ENCODE measurements at places on chromosomes 2 and 18. TPM values are rescaled to one million over a fixed set of nuclear protein-coding genes. Genes with fewer than 3 reads are reported as not detected.
A peak's percentile ranks its signal among the peaks of the same experiment; 100 is the strongest.

GRCh38 chr2:69771461-69771860, 29.5 kb downstream of the ANXA4 start:
- DNase-seq: no peak

The HS1BP3 gene
- total RNA-seq: 10.4 TPM

- no peak for DNase-seq
These were observed 92.7 kb downstream of the XRCC5 start for GRCh38 chr2:216201692-216202306.

DNA sequence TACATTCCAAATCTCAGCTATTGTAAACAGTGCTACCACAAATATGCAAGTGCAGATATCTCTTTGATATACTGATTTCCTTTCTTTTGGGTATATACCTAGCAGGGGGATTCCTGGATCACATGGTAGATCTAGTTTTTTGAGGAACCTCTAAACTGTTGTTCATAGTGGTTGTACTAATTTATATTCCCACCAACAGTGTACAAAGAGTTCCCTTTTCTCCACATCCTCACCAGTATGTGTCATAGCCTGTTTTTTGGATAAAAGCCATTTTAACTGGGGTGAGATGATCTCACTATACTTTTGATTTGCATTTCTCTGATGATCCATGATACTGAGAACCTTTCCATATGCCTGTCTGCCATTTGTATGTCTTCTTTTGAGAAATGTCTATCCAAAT, 6.3 kb upstream of the CCNT2 start:
- DNase-seq: no peak

- DNase-seq: no peak
These were observed 4.9 kb downstream of the ALPK2 start for GRCh38 chr18:58624011-58624410.

The IL36B gene
- not detected for total RNA-seq

- no peak for DNase-seq
These were observed 45.3 kb upstream of the CCBE1 start for GRCh38 chr18:59742325-59743111.

The REG3A gene
- not detected for total RNA-seq

DNA sequence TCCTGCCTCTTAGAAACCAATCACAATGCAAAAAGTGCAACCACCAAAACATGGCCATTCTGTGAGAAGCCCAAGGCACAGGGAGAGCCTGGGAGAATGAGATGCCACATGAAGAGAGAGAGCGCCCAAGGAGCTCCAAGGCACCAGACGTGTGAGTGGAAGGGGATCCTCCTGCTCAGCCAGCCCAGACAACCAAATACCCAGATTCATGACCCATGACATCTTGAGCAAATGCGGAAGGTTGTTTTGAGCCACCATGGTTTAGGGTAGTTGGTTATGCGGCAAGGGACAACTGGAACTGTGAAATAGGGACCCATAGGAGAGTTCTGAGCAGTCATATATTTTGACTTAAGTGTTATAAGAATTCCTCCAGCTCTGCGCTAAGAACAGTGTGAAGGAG, 7.0 kb downstream of the AFF3 start:
- DNase-seq: no peak

The ZNF804A gene
- total RNA-seq: not detected

DNA sequence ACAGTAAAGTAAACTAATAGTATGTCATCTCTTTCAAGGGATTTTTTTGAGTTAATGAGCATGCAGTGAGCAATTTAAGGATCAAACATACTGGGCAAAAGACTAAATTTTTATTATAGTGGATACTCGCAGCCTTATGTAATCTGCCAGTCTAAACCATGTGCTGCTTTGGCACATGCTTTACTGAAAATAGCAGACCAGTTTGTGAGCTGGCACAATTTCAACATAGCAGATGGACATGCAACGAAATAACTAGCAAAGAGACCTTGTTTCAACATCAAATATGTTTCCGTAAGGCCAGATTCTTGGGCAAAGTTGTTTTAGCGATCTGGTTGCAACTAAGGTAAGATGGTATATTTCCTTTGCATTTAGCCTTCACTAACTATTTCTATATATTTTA, 807.3 kb downstream of the NR4A2 start:
- no peak for DNase-seq

- no peak for DNase-seq
These were observed 242.6 kb downstream of the EN1 start for GRCh38 chr2:118604811-118605210.

DNA sequence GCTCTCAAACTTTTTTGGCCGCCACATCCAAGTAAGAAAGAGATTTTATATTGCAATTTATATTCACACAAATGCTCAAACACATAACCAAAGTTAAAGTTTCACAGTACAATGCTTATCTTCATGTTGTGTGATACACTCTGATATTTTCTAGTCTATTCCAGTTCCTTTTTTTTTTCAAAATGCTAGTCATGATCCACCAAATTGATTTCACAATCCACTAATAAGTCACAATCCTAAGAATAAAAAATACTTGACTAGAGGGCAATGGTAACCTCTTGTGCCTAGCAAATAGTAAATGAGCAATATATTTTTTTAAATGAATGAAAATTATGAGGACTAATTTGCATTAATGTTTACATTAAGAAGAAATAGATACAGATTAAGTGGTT, 5.8 kb upstream of the PTPN4 start:
- no peak for DNase-seq

The KRTCAP3 gene
- 5.4 TPM for total RNA-seq

DNA sequence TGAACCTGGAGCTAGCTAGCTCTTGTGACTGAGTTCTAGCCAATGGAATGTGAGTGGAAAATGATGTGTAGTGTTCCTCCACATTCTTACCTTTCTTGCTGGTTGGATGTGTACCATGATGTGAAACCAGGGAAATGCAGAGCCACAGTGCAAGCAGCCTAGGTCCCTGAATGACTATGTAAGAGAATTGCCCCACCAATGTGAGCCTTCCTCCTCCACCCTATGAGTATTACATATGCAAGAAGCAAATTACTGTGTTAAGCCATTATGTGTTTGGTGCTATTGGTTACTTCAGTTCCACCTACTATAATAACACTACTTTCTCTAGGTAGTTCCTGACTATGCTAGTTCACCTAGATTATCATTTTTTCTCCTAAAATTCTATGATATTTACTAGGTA, 39.6 kb downstream of the LCLAT1 start:
- peak; percentile 19 for DNase-seq

DNA sequence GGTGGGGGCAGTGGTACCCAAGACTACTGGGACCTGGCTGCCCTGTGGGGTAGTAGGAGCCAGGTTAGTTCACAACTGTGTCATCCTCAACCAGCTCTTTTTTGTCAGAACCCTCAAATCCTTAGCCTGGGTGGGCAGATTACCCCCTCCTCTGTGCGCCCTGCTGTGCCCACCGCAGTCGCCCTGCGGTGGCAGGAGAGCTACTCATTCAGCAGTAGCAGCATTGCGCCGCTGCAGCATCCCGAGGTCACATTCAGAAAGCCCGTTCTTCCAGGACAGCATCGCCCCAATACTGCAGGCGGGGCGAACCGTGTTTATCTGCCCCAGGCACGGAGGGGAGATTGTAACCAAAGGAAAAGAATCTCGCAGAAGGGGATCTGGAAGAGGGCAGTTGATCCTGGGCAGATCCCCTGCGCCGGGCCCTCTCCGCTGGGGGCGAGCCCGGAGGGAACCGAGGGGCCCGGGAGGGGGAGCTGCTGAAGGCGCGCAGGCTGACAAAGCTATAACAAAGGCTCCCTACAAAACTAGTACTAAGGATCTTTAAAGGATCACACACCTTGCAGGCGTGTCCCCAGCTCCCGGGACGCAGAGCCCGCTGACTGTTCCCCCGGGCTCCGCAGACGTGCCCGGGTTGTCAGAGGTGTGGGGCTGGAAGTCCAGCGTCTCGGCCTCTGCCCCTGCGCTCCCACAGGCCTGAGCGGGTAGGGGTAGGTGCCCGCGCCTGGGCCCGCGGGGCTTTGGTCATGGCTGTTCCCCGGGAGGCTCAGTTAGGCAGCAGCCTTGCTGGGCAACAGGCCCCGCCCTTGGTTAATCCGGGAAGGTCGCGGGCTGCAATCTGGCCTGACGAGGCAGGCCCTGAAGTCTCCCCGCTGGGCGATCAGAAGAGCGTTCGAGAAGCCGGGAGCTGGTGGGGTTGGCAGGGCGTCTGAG, 13.2 kb downstream of the POU3F3 start:
- no peak for DNase-seq

The UPP2 gene
- not detected for total RNA-seq

GRCh38 chr2:128499367-128500137, 180.9 kb upstream of the HS6ST1 start:
- DNase-seq: no peak

- DNase-seq: no peak
These were observed 440.9 kb downstream of the ZEB2 start for GRCh38 chr2:144078802-144079724.

DNA sequence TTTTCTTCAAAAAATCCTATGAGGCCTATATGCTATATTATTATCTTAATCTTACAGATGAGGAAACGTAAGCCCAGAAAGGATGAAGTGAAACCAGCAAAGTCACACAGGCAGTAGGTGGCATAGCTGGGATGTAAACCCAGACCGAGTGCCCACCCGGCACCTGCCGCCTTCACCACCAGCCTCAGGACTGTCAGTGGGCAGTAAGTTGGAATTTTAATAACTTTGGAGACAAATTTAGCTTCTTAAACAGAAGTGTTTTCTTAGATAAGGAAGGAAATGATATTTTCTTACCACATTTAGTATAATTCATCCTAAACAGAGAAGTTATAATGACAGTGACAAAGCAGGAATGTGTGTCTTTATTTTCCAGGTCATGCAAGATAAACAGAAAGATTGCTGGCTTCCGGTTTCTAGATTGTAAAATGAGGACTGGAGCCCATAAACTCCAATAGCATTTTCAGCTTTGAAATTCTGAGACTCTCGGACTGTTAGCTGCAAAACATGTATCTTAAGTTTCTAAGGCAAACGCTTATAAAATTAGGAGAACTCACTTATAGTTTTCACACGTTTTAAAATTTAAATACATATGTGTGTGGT, 59.3 kb downstream of the CD8B2 start:
- DNase-seq: no peak

- DNase-seq: no peak
These were observed 79.5 kb upstream of the CTDP1 start for GRCh38 chr18:79600141-79600540.

The CCDC121 gene
- total RNA-seq: 0.36 TPM

The GCG gene
- total RNA-seq: not detected

- peak; percentile 53 for DNase-seq
These were observed 425 bp downstream of the ASB3 start for GRCh38 chr2:53786352-53786704.

- no peak for DNase-seq
These were observed 12.6 kb downstream of the FARP2 start for GRCh38 chr2:241368643-241369042.

DNA sequence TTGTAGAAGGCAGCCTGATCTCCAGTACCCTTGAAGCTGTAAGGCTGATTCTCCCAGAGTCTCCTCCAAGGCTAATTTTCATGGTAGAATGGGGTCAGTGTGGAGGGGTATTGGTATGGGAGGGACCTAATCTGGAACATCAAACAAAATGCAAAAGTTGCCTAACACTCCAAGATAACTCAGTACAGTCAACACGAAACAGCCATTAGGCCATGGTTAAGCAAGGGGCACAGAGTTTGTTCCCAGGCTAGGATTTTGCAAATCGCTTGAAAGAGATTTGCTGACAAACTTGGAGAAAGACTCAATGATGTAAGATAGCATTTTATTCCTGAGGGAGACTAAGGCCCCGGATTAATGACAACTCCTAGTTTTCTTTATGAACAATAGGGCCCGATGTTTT, 5.4 kb downstream of the PID1 start:
- DNase-seq: no peak

The ZNF532 gene
- total RNA-seq: 5.5 TPM

The HTR2B gene
- total RNA-seq: not detected

All from activated CD4-positive, alpha-beta memory T cell treated with anti-CD3 and anti-CD28 coated beads for 36 hours (primary cell).